ENCODE measurements at places on chromosomes 3 and 15. TPM values are rescaled to one million over a fixed set of nuclear protein-coding genes. Genes with fewer than 3 reads are reported as not detected.

- DNase-seq = no peak
These were observed 270.6 kb upstream of the UMPS start for GRCh38 chr3:124459678-124460077.

GRCh38 chr3:15113471-15113870 is 14.5 kb upstream of the RBSN start:
- no peak for DNase-seq

DNA sequence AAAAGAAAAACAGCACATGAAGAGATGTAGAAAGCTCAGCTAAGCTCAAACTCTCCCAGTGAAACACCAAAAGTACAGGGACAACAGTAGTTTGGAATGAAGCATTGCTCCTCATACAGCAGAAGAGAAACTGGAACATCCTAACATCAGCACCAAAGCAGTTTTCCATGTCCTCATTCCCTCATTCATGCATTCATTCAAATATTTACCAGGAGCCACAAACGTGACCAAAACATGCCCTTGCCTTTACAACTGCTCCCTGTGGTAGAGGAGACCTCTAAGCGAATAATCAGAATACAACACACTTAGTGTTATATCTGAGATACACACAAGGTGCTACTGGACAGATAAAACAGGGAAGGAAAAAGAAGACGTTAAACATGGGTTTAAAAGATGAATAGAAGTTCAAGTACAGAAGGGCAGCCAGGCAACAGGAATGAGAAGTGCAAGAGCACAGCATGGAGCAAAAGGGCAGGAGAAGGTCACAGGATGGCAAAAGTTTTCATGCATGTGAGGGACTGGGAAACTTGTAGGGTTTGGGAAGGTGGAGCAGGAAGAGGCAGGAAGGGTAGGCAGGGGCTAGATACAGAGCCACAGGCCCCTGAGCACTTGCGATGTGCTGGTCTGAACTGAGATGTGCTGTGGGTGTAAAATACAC is 58.5 kb upstream of the LMCD1 start:
- DNase-seq = no peak

GRCh38 chr3:153066983-153067382 is 95.0 kb upstream of the RAP2B start:
- DNase-seq = no peak

GRCh38 chr3:85210540-85210939 is 251.8 kb downstream of the CADM2 start:
- no peak for DNase-seq

- no peak for DNase-seq
These were observed 129.2 kb upstream of the IL12A start for GRCh38 chr3:159859424-159859823.

GRCh38 chr3:100136921-100137320 is 22.6 kb upstream of the FILIP1L start:
- no peak for DNase-seq

The KIAA1143 gene
- 28.9 TPM for total RNA-seq
